ENCODE measurements at places on chromosomes 6 and 20.
A peak's percentile ranks its signal among the peaks of the same experiment; 100 is the strongest.

DNA sequence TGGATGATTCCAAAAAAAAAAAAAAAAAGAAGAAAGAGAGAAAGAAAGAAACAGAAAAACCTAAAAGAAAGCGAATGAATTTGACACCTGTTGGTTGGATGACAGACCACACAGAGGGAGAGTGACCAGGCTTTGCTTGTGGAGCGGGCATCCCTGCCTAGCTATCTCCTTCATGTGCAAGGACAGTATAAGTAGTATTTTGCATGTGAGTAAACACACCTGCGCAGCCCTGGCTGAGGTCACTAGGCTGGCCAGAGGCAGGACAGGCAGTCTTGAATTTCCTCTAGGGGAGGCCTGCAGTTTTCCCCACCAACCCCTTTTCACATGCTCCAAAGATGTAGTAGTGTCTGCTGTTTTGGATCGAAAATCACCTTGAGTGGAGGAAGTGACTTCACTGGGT is 126.4 kb downstream of the CCDC170 start:
- DNase-seq, result no peak

- no peak for DNase-seq
Measured at GRCh38 chr6:164947164-164947563, 362.2 kb downstream of the C6orf118 start.

- peak; percentile 24 for DNase-seq
Measured at GRCh38 chr20:33697129-33697528, 10.9 kb upstream of the E2F1 start.

GRCh38 chr6:122620902-122621301 is 10.7 kb downstream of the PKIB start:
- DNase-seq, result no peak

DNA sequence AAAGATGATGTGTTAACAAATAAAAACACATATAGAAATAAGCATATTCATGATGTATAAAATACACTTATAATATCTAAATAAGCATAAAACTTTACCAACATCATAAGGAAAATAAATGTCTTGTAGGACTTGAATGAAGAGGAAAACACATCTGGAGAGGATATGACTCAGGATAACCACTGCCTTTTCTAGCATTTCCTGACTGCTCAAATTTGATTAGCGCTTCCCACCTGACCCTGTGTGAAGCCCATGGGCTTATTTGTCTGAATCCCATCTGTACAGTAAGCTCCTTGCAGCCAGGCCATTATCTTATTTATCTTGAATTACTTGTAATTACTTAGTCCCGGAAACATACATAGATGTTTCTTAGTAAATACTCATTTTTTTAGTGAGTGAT is 608.6 kb downstream of the COL12A1 start:
- no peak for DNase-seq

DNA sequence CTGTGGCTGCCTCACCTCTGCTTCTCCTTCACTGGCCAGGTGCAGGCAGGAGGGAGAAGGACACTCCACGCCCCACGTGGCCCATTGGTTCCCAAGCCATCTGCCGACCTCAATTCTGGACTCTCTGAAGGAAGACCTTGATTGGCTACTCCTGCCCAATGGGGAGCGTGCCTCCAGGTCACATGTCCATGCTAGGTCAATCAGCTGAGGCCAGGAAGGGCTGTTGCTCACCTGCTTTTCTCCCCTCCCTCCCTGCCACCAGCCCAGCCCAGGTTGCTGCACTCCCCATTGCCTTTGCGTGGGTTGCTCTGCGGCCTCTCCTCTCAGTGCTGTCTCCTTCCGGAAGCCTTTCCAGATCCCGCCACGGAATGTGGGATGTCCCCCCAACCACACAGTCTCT is 21.9 kb upstream of the CDH4 start:
- DNase-seq, result no peak

- DNase-seq, result no peak
Measured at GRCh38 chr6:119647309-119647708, 297.7 kb upstream of the MAN1A1 start.

DNA sequence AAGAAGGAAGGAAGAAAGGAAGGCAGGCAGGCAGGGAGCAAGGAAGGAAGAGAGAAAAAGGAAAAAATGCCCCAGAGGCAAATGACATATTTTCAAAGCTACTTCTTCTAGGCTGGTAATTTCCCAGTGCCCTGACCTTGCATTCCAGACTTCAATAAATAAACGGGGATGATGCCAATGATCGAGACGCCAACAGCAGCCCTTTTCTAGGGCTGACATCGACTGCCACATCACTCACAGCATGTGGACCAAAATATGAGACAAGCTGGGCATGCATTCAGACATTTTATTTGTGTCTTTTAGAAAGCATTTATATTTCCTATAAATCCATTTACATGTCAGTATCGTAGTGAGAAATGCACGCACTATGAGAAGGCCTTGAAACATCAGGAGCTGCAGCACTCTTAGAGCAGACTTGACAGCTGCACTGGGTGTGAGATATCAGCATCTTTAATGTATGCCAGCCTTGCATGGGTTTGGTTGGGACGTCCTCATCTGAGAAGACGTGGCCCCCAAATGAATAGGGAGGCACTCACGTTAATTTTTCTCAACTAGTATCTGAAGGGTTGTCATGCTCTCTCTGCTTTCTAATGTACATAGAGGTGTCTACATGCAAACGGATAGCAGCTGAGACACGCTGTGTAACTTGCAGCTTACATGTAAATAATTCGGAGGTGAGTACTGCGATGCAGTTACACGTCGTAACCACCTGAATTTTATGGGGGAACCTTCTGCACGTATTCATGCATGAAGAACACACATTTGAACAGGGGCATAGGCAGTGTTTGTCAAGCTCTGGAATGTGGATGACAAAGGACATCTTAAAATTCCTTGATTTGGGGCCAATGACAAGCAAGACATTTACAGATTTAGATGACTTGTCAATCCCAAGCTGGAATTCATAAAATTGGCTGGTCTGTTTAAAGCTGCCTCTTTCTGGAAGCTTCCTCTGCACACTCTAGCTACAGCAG is 149.1 kb upstream of the AGPAT4 start:
- no peak for DNase-seq

DNA sequence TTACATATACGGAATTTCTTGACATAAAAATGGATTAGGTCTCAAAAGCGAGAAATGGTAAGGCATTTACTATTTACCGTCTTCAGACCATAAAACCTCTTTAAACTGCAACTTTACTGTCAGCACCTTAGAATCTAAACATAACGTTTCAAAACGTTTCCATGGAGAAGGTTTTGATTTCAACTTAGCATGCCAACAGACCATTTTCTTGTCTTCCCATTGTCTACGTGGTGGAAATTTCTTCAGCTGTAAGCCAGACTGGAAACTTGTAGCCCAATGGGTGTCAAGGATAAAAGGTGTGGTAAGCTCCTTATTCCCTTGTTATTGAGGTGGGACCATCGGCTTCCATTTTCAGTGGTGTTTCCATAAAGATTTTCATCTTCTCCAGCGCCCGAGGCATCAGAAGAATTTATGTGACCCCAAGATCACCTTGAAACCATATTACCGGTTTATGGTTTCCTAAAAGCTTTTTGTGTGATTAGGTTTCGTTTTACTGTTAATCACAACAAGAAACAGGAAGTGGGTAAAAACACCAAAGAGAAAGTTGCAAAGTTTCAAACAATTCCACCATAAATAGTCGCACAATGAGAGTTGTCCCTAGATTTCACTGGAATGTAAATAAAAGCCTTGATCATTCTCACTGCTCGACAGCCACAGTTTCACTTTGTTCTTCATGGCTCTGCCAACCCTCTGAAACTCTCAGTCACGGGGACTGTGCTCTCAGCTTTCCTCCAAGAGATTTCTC is 63.0 kb upstream of the CD2AP start:
- no peak for DNase-seq

- DNase-seq, result no peak
Measured at GRCh38 chr6:327538-328116, 35.3 kb downstream of the DUSP22 start.

DNA sequence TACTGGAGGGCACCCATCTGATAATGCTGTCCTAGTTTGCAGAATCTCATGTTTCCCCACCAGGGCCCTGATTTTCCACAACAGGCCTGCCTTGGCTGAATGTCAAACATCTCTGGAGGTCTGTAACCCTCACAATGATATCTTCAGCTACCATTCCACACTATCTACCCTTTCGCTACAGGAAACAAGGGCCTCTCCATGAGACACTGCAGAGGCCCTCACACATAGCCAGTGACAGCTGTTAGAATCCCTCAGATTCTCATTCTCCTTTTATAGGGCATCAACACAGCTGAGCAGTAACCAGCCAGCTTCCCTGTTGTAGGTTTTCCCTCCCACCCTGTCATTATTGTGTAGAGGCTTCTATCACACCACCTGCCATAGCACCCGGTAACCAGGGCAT is 29.6 kb upstream of the MICB start:
- no peak for DNase-seq

DNA sequence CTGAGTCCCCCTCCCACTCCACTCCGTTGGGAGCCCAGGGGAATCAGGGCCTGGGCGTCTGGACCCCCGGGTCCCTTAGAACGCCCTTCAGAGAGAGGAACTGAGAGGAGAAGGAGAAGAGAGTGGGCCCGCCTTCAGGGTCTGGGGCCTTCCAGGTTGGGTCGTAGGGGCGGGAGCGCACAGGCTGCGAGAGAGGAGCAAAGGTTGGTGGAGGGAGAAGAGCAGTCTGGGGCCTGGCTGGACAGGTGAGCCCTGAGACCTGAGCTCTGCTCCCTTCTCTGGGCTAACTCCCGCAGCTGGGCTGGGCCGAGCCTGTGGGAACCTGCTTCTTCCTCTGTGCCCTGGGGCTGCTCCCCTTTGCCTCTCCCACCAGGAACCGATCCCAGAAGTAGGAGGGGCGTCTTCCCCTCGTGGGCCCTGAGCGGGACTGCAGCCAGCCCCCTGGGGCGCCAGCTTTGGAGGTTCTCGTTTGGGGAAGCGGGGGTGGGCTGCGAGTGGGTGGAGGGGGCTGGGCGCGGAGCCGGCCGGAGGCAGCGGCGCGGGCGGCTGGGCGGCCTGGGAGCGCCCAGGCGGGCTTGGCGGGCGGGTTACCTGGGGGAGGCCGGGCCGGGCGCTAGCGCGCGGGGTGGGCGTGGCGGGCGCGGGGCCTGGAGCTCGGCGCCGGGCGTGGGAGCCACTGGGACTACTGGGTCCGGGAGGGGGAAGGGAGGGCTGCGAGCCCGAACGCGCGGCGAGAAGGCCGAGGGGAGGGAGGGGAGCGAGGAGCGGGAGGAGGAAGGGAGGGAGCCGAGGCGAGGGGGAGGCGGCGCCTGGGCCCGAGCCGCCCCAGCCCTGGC is at the start of gene DDR1:
Gene DDR1, plus strand, starts transcription at position 835 of the 836 bp plus-strand sequence. CDS start 4,211 bp downstream, outside the sequence.
- DNase-seq, result peak; percentile 75

GRCh38 chr6:106125925-106126435 is 39.8 kb downstream of the PRDM1 start:
- DNase-seq, result no peak

- no peak for DNase-seq
Measured at GRCh38 chr6:105001906-105002305, 45.0 kb downstream of the LIN28B start.

- DNase-seq, result peak; percentile 54
Measured at GRCh38 chr6:140230282-140230681, 855.8 kb upstream of the CITED2 start.
